PC-3 (cell line): ENCODE measurements at places on chromosomes 16 and 17. TPM values are rescaled to one million over a fixed set of nuclear protein-coding genes. Genes with fewer than 3 reads are reported as not detected.

TBX2 gene
- total RNA-seq = 7.1 and 8.5 TPM in 2 replicates

ZG16B gene
- total RNA-seq = 8.6 and 17.0 TPM in 2 replicates

KRT23 gene
- total RNA-seq = not detected in 2 replicates

CWC25 gene
- total RNA-seq = 11.8 and 15.0 TPM in 2 replicates

CRYBA1 gene
- not detected in 2 replicates for total RNA-seq

SLFN12 gene
- not detected in 2 replicates for total RNA-seq

GNPTG gene
- total RNA-seq = 36.0 and 36.3 TPM in 2 replicates

KIF18B gene
- 25.0 and 28.5 TPM in 2 replicates for total RNA-seq

FBXL16 gene
- 4.3 and 7.5 TPM in 2 replicates for total RNA-seq

- DNase-seq = no peak
Observed at GRCh38 chr17:83155128-83156121, 76.0 kb downstream of the METRNL start.

DNA sequence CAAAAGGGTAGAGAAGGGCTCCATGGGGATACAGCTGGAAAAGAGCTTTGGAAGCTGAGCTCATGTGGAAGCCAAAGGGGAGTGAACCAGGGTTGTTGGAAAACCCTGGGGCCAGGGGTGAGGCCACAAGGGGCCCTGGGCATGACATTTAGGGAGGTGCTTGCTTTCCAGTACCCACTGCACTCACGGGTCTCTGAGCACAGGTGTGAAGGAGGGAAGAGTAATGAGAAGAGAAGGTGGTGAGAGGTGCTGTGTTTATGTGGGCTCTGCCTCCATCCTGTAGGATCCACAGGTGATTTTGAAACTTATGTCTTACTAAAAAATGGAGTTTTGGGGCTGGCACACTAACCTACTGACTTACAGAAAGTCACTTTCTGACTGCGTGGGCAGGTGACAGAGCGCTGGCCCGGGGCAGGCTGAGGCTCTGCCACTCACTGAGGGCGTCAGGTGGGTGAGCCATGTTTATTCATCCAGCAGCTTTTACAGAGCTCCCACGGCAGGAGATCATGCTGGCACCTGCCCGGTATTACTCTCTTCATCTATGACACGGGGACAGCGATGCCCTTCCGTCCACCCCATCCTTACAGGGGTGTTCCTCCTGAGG, 18.9 kb downstream of the KSR1 start:
- no peak for DNase-seq

GRCh38 chr17:21194703-21195102, 19.3 kb downstream of the TMEM11 start:
- no peak for DNase-seq

GRCh38 chr16:12819126-12820117, 15.7 kb upstream of the CPPED1 start:
- peak; percentile 63 for DNase-seq

DNA sequence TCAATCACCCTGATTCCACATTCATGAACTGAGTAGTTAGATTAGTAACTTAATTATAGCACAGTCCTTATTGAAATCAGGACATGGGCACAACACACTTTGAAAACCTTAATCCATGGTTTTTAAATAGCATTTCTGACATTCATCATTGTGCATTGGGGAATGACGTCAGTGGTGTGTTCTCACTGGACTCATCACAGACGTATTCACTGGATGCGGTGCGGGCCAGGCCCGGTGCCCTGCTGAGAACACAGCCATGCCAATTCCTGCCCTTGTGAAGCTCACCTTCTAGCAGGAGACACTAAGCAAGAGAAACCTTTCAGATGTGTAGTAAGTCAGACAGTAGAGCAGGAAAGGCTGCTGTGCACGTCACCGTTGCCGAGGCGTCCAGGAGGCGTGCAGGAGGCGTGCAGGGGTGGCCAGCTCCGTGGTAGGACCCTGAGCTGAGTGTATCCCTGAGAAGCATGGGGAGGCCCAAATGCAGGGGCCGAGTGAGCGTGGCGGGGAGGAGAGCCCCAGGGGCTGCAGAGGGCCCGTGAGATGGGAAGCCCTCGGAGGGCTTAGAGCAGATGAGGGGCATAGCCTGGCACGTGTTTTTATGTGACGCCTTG, 12.9 kb downstream of the BANP start:
- no peak for DNase-seq

GRCh38 chr16:26019381-26020242, 327.9 kb downstream of the HS3ST4 start:
- DNase-seq = no peak

DNA sequence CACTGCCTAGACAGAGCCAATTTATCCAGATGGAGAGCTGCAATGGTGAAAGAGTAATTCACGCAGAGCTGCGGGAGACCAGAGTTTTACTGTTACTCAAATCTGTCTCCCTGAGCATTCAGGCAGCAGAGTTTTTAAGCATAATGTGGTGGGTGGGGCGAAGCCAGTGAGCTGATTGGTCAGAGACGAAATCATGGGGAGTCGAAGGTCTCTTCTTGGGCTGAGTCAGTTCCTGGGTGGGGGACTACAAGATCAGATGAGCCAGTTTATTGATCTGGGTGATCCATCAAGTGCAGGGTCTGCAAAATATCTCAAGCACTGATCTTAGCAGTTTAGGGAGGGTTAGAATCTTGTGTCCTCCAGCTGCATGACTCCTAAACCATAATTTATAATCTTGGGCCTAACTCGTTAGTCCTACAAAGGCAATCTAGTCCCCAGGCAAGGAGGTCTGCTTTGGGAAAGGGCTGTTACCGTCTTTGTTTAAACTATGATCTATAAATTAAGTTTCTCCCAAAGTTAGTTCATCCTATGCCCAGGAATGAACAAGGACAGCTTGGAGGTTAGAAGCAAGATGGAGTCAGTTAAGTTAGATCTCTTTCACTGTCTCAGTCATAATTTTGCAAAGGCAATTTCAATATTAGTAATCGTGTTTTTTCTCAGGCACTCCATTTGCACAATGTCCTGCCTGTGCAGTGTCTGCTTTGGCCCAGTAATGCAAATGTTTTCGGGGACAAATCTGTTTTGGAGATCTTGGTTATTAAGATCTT, 27.0 kb downstream of the PIGL start:
- no peak for DNase-seq

DNA sequence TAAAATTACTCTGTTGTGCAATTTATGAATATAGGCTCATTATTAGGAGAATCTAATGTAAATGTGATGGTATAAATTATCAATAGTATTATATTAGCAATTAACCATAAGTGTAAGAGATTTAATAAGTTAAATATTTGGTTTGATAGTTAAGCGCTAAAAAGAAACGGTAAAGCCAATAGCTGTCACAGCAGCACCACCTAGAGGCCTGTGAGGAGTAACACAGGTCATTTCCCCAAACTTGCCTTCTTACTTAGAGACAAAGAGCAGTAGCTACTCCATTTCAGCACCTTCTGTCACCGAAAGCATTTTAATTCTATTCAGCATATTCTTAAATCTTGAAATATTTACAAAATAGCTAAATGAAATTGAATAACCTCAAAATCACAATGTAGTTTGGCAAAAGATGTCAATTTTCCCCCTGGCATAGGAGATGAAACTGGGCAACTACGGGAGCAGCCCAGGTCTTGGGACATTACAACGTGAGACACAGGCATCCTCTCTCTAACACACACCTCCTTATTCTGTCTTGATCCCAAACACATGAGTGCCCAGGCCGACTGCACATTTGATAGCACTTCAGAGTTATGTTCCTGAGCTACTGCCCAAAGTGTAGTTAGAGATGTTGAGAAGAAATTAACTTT, 14.3 kb upstream of the DYNLRB2 start:
- peak; percentile 71 for DNase-seq

DNA sequence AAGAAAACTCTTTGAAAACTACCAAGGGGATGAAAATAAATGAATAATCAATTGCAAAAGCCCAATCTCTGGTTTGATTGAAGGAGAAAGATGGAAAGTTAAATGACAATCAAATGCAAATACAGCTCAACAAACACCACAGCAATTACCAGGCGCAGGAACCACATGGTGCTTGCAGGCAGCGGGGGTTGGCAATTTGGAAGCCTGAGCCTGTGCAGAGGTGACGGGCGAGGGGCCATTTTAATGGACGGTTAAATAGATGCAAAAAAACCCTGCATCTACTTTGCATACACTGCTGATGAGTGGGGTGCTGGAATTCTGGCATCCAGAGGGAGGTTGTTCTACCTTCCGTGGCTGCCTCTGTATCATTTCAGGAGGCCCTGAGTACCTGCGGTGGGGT, 4.8 kb upstream of the SEZ6 start:
- DNase-seq = no peak

DNA sequence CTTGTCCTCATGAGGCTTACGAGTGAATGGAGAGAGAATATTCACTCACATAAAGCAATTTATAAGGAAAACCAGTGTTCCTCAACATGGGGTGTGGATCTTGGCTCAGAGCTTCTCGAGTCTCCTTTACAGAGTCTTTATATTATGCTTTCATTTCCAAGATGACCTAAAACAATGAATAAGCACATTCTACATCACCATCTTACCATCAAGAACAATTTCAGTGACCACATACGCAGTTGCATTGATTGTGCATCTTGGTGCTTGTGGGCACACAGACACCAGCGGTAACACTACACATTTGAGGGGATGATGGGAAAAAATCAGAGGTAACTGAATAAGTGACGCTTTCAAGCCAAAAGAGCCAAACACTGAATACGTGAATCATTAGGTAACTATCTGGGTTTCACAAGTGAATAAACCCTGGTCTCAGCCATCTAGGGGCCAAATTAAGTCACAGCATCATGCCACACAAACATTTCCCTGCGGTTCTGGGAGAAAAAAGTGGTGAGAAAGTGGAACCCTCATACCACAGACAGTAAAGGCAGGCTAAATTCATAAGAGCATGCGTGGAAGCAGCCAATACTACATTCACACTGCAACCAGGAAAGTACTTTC, 9.4 kb downstream of the CWC25 start:
- DNase-seq = peak; percentile 11

- no peak for DNase-seq
Observed at GRCh38 chr17:35949401-35949800, 5.9 kb upstream of the LYZL6 start.

GRCh38 chr17:77145612-77146245, 5.0 kb downstream of the SEC14L1 start:
- peak; percentile 86 for DNase-seq

GRCh38 chr16:4307215-4308037, 8.4 kb upstream of the GLIS2 start:
- peak; percentile 95 for DNase-seq

DNA sequence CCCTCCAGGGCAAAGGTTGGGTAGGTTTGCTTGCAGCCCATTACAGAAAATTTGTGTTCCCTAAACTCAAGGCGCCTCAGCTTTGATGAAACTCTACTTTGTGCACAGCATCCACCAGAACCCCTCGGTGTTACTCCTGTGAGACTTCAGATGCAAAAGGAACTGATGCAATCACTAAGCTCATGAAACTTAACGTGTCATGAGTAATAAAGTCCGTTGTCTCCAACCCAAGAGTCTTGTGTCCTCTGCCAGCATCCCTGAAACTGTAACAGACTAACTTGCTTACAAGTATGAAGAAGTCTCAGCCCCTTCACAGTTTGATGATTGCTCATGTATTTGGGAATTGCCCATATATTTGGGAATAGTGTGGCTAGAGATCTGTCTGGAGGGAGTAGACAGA, 74.8 kb upstream of the MARCHF10 start:
- peak; percentile 14 for DNase-seq

DNA sequence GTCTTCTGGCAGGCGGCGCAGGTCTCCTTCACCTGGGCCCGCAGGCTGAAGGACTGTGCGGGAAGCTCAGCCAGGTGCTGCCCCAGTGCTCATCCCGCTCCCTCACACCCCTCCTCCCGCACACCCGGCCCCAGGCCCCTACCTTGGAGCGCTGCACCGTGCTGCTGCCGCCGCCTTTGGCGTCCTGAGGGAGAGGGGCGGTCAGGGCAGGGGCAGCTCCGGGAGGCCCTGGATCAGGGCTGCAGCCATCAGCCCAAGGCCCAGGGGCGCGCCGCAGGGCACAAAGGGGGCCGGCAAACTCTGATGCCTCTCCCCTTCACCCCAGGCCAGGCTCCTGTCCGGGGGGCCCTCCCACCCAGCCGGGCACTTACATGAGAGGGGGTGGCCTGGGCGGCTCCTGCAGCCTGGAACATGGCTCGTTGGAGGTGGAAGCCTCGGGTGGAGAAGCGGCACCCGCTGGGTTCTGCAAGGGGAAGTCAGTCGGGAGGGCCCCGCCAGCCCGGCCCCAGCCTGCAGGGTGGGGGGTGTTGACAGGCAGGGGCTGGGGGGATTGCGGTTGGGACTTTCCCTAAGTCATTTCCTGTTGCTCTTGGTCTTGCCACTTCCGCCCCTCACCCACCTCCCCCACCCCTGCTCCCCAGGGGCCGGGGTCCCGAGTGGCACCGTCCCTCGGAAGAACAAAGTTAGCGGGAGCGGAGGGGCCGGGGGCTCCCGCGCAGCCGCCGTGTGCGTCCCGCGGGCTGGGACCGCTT, 863 bp downstream of the LIMD2 start:
- DNase-seq = peak; percentile 25

GRCh38 chr17:58270476-58271215, 10.1 kb downstream of the MPO start:
- DNase-seq = peak; percentile 31

DNA sequence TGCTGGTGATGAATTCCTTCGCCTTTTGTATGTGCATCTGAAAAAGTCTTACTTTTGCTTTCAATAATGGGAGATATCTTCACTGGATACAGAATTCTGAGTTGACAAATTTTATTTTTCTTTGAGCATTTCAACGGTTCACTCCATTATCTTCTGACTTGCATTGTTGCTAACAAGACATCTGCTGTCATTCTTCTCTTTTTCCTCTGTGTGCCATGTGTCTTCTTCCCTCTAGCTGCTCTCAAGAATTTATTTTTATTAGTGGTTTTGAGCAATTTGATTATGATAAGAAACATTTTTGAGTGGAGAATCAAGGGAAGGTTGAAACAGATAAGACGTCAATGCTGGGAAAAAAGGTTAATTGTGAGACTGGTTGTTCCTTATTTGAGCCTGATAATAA, 471.8 kb downstream of the CDH13 start:
- no peak for DNase-seq

DNA sequence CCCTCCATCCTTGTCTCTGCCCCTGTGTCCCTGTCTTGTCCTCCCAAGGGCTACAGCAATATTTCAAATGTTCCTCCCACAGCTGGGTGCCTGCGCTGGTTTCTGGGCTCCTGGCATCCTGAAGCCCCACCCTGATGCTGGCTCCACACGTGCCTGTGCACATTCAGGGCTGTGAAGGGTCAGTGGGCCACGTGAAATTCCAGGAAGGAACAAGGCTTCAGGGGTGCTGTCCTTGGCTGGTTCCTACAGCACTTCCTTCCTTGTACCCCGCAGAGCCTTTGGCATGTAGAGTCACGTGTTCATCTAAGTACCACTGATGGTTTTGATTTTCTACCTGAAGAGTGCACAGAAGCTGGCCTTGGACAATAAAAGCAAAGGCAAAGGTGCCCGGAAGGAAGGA, 57.7 kb upstream of the NLK start:
- no peak for DNase-seq

- no peak for DNase-seq
Observed at GRCh38 chr16:84453061-84453752, 51.3 kb downstream of the MEAK7 start.

DNA sequence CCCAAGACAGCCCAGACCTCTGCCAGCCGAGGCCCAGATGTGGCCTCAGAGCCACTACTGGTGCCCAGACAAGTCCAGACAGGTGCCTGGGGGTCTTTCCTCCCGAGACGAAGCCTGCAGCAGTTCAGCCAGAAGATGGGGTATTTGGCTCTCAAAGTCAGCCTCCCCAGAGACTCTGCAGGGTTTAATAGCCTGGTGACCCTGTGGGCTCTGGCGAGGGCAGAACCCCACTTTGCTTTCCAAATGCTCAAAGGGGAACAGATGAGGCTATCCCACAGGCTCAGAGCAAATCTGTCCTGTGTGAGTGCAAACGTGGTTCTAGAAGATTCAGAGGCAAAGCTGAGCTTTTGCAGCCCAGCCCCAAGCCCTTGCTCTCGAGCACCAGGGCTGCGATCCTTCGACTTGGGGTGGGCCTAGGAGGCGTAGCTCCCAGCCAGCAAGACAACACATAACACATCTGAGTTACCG, 236.0 kb downstream of the MRTFB start:
- DNase-seq = no peak
